ENCODE measurements at places on chromosomes 4 and X.

DNA sequence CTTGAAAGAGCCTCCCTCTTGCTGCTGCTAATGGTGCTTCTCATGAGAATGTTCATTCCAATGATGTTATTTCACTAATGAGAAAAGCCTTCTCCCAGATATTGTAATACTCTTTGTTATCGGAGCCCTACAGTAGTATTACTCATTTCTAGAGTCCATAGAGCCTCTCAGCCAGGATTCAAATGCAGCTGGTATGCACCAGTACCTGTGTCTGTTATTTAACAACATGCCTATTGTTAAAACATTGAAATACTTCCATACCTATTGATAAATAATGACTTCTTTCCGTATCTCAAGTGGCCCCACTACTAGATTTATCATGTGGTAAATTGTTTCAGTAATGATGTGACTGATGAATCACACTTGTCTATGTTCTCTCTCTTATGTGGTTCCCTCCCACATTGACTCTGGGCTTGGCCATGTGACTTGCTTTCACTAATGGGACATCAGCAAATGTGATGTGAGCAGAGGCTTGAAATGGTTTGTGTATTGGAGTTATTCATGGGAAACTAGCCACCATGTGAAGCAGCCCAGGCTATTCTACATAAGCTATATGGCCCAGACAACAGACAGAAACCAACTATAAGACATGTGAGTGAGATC lies 207.6 kb downstream of the THOC2 start:
- no peak for DNase-seq

- DNase-seq, result no peak
Observed at GRCh38 chr4:15901998-15902397, 36.5 kb downstream of the FGFBP1 start.

DNA sequence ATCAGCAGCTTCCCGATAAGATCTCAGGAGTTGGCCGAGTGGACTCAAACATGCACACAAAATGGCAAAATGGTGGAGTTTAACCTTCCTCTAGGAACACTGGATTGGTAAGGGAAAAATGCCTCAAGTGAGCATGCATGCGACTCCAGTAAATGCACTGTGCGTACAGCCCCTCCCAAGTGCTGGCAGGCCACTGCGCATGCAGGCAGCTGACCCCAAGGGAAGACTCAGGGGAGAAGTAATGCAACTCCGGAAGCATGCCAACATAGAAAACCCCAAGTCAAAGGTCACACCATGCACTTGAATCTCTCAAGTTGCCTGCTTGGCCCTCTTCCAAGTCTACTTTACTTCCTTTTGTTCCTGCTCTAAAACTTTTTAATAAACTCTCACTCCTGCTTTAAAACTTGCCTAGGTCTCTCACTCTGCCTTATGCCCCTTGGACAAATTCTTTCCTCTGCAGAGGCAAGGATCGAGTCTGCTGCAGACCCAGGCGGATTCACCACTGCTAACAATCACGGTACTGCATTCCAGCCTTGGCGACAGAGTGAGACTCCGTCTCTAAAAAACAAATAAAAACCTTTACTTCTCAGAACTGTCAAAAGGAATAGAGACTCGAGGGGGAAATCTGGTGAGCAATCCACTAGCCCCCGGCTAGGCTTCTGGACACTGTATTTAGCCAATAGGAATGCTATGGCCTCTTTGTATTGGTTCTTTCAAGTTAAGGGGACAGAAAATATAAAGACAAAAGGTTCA lies 33.5 kb downstream of the NYX start:
- no peak for DNase-seq

GRCh38 chr4:1500231-1500965 lies 94.2 kb upstream of the NKX1-1 start:
- DNase-seq, result no peak

GRCh38 chrX:96692890-96693289 lies 8.2 kb downstream of the DIAPH2 start:
- no peak for DNase-seq

DNA sequence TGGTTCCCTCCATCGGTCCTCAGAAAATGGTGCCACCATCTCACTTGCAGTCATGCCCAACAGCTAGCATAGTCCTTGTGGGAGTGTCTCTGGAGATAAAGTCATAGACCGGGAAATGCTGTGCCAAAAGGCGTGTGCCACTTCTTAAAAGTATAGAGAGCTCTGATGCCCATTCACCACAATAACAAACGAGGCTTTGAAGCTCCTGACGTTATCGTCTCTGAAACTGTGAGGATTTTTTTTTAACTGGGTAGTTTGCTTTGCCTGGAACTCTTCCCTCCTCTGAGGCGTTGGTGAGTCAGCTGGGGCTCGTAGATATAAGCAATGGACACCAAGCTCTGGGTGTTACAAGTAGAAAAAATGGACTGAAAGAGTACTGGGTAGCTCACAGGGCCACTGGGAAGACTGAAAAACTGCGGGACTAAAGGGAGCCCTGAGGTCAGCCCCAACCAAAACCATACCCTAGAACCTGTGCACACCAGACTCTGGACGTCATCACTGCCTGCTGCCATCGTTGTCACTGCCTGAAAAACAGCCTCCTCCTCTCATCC lies 89.4 kb upstream of the TRIM2 start:
- DNase-seq, result no peak

GRCh38 chr4:104217526-104217925 lies 277.2 kb downstream of the CXXC4 start:
- no peak for DNase-seq

DNA sequence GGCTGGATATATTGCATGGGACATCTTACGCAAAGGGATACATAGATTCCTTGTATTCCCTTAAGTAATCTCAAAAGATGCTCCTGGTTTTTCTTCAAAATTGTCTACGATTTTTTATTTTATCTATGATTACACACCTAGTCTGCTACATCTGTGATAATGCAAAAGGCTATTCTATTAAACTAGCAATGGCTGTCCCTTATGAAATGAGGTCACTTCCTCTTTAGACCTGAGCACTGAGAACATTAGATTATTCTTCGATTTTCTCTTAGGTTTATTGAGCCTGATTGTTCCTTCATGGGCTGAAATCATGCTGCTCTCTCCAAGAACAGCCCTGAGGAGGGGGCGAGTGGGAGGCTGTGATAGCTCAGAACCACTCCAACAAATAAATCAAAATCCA lies 126.8 kb upstream of the ENPP6 start:
- DNase-seq, result no peak

- DNase-seq, result no peak
Observed at GRCh38 chr4:56026596-56026995, 77.9 kb downstream of the CEP135 start.

DNA sequence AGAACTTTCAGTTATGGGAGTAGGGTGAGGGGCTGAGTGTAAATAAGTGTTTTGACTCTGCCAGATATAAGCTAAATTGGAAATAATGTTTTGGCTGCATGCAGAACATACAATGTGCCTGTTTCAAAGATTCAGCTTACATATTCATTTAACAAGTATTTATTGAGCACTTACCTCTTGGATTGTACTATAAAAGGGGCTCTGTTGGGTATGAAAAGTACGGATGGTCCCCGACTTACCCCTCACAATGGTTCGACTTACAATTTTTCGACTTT lies 799 bp upstream of the AIFM1 start:
- no peak for DNase-seq

DNA sequence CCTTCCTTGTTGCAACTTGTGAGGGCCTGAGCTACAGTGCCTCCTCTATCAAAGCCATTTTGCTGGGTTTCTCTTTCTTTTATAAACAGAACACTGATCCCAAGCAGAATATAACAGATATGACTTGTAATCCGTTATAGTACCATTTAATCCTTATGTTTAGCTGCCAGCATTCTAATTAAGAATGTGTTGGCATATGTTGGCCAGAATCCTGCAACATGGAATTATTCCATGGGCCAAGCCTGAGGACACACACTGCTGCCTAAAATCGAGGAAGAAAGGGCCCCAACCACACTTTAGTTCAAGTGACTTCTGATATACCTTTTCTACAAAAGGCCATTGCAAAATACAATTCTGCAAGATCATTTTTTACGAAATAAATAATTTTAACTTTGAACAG lies 28.0 kb downstream of the PALLD start:
- DNase-seq, result no peak

DNA sequence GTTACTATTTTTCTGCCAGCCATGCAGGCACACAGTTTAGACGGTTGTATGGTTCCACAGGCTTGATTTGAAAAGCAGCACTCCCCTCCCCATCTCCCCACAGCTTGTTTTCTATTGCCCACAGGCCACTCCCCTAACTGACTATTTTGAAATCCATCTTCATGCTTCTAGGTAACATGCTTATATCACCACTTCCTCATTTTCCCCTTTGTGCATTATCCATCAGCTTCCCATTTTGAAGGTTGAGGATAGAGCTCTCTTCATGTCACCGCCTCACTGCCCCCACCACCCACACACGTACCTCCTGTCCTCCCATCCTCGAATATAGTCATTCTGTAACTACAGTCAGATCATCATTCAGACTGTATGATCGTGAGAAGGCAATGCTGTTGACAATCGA lies 224.7 kb downstream of the MID1 start:
- no peak for DNase-seq

GRCh38 chrX:24202465-24203031 lies 53.0 kb downstream of the ZFX start:
- DNase-seq, result no peak

GRCh38 chr4:88831031-88831430 lies 133.4 kb upstream of the NAP1L5 start:
- DNase-seq, result no peak

- DNase-seq, result no peak
Observed at GRCh38 chrX:40933132-40933705, 152.0 kb upstream of the USP9X start.

DNA sequence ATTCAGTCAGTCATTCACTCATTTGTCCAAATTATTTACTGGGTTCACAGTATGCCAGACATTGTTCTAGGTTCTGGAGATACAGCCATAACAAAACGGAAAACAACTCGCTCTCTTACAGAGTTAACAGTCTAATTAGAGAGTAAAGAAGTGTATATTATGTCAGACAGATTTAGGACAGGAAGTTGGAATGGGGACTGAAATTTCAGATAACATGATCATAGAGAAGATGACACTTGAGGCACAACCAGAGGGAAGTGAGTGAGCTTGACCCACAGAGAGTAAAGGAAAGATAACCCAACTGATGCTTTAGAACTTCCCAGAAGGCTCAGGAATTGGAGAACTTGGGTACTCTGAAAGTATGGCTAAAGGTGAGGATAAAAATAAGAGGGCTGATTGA lies 139.4 kb downstream of the ZAR1 start:
- no peak for DNase-seq

DNA sequence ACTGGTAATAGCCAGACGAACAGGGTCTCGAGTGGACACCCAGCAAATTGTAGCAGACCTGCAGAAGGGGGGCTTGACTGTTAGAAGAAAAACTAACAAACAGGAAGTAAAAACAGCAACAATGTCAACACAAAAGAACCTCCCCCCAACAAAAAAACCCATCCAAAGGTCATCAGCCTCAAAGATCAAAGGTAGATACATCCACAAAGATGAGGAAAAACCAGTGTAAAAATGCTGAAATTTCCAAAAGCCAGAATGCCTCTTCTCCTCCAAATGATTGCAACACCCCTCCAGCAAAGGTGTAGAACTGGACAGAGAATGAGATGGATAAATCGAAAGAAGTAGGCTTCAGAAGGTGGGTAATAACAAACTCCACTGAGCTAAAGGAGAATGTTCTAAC lies 313.0 kb upstream of the TEX13C start:
- DNase-seq, result no peak

GRCh38 chr4:11529625-11530201 lies 101.0 kb upstream of the HS3ST1 start:
- no peak for DNase-seq

DNA sequence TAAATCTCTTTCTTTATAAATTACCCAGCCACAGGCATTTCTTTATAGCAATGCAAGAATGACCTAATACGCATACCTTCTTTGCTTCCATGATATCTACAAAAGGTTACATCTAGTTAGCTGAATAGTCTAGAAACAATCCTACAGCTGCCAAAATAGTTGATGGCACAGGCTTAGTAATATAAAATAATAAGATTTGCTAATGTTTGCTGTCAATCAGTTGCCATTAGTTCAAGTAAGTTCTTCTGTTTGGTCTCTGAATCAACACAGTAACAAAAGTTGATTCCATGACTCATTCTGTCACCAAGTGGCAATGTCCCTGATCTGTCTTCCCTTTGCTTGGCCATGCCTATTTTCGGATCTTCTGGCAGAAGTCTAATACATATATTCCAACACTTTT lies 470.2 kb downstream of the SPRY1 start:
- no peak for DNase-seq

DNA sequence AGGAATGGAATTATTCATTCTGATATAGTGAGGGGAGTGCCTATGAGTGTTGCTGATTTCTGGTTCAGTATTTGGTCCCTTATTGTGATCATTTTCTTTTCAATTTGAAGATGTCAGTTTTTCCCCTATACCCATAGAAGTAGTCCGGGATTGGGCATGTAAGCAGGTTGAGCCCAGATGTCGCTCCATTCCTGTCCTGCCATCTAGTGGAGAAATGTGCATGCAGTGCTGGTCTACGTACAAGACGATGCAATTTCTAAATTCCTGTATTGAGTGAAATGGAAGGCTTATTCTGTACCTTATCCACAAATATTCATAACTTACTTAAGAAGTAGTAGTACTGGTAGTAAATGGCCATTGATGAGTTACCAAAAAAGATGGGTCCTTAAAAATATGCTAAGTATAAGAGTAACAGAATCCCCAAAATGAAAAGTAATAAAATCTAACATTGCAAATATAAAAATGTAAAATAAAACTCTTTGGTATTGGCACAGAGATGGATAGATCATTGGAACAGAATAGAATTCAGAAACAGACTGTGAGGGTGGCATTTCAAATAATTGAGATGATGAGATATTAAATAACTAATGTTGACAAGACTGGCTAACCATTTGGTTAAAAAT lies 60.9 kb downstream of the UGT8 start:
- DNase-seq, result peak; percentile 1

Data from stimulated activated CD8-positive, alpha-beta memory T cell treated with anti-CD3 and anti-CD28 coated beads, Interleukin-4, amount 100 ng/mL, for 24 hours (primary cell).